ENCODE measurements at places on chromosomes 12 and 14.

DNA sequence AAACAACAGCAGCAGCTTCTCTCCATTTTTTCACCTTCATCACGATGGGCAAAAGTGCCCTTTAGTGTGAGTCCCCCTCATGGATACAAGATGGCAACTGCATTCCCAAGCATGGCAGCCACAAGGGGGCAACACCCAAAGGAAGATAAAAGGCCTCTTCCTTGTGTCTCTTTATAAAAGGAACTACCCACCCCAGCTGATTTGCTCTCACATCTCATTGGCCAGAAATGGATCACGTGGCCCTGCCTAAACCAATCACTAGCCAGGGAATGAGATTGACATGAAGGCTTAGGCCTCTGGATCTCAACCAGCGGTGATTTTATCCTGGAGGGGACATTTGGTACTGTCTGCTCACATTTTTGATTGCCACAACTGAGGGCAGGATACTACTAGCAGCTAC lies 21.9 kb upstream of the IFT81 start:
- no peak for DNase-seq

DNA sequence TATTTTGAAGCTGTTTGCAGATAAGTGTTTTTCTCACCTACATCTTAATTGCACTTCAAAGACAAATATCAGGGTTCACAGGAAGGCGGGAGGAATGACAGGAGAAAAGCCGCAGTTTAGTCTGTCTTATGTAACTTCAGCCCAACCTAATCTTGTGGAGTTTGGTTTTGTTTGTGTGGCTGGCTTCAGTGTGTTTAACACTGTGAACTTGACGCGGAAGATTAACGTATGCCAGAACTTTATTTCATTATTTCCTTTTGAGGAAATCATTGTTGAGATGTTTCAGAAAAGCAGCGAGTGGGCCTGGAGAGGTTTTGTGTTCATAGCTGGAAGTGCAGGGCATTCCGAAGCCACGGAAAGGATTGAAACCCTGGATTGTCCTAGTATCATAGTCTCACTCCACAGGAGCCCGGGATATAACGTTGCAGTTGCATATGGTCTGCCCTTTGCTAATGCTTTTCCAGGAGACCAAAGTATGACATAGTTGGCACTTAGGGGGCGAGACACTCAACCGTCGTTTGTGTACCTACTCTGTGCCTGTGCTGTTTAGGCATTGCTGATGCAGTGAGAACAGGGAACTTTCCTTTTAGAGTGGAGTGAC lies 2.0 kb downstream of the PELI2 start:
- no peak for DNase-seq

DNA sequence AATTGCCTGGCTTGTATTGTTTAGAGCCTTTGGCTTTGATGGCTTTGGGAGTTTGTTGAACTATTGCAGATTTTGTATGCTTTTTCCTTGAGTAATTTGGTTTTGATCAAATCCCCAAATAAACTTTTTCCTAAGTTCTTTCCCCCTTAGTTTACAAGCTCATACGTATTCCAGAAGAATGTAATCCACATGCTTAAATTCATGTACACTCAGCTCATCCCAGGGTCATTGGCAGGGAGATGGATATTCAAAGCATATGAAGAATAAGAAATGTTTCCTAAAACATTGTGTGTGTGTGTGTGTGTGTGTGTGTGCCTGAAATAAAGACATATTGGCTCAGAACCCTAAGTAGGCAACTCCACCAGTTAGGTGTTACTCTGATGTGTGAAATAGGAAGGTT lies 89.4 kb downstream of the TMEM30B start:
- DNase-seq: no peak

- no peak for DNase-seq
Measured at GRCh38 chr14:75277815-75278421, 710 bp upstream of the FOS start.

DNA sequence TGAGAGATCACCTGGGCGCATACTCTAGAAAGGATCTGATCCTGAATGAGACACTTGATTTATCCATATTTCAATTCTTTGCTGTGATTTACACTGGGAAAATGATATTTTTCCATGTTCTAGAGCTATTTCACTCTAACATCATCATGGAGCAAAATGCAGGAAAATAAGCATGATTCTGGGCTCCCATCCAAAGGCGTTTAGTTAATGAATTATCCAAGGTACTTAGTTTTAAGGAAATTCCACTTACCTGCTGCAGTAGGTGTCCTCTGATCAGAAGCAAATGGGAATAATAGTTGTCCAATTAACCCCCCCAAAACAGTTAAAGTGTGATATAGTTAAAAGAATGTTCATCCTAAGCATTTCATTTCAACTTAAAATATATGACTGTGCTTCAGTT lies 204.5 kb upstream of the PRKD1 start:
- DNase-seq: no peak

DNA sequence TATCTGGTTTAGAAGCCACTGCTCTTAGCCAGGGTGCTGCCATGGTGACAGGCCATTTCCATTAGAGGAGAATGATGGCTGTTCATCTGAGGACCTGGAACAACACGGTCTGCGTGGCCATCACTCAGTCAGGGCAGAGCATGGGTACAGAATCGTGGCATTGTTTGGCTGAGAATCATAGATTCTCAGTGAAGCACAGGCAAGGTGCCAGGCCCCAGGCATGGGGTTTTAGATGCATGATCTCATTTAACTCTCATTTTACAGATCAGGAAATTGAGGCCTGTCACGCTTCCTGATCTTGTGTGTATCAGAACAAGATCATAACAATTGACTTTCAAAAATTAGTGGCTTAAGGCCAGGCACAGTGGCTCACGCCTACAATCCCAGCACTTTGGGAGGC lies 26.8 kb upstream of the IRF2BPL start:
- DNase-seq: no peak

- DNase-seq: peak; percentile 76
Measured at GRCh38 chr12:55673638-55674037, 34.1 kb downstream of the ITGA7 start.

GRCh38 chr12:50505675-50506530 lies 1.1 kb downstream of the DIP2B start:
- DNase-seq: no peak

- DNase-seq: no peak
Measured at GRCh38 chr14:92486881-92487280, 26.7 kb upstream of the RIN3 start.

- DNase-seq: no peak
Measured at GRCh38 chr14:50944647-50945413, 547 bp upstream of the PYGL start.

DNA sequence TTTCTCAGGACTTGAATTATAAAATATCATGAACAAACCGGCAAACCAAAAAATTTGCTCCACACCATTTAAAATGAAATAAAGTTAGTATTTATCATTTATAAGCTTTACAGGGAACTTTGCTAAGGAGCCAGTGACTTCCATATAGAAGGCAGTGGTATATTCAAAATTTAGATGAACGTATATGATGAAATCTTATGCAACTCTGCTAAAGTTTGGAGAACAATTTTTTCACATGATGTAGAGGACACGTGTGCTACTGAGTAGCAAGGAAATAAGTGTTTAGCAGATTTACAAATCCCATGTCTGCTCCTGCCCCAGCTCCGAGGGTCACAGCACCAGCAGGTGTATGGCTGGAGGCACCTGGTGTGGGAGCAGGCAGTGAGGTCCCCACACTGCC lies 70.8 kb upstream of the IFNG-AS1 start:
- DNase-seq: no peak

GRCh38 chr14:85027681-85028370 lies 502.1 kb upstream of the FLRT2 start:
- DNase-seq: no peak

DNA sequence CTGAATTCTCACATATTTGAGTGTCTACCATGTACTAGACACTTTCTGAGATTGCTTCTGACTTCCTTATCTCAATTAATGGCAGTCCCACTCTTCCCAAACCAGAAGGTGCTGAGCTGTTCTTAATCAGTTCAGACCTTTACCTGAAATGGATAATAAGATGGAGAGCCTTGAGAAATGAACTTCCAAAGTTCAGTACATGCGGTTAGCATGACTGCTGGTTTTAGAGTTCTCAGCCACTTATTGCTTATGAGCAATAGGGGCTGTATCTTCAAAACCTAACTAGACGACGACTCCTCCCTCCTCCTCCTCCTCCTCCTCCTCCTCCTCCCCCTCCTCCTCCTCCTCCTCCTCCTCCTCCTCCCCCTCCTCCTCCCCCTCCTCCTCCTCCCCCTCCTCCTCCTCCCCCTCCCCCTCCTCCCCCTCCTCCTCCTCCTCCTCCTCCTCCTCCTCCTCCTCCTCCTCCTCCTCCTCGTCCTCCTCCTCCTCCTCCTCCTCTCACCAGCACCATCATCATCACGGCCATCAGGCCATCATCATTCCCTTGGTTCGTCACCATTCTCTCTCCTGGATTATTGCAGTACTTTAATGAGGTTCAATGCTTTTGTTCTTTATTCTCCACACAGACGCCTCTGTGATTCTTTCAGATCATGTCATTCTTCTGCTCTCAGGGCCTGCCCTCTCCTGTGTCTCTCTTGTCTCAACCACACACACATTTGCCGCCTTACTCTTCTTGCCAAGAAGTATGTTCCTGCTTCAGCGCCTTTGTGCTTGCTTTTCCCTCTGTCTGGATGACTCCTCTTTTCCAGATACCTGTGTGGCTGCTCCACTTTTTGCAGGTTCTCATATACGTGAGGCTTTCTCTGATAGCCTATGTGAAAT lies 2.7 kb downstream of the PCNX1 start:
- DNase-seq: no peak

GRCh38 chr12:2553388-2554126 lies 241.2 kb upstream of the FKBP4 start:
- no peak for DNase-seq

- DNase-seq: no peak
Measured at GRCh38 chr14:50622978-50623377, 45.1 kb downstream of the SAV1 start.

DNA sequence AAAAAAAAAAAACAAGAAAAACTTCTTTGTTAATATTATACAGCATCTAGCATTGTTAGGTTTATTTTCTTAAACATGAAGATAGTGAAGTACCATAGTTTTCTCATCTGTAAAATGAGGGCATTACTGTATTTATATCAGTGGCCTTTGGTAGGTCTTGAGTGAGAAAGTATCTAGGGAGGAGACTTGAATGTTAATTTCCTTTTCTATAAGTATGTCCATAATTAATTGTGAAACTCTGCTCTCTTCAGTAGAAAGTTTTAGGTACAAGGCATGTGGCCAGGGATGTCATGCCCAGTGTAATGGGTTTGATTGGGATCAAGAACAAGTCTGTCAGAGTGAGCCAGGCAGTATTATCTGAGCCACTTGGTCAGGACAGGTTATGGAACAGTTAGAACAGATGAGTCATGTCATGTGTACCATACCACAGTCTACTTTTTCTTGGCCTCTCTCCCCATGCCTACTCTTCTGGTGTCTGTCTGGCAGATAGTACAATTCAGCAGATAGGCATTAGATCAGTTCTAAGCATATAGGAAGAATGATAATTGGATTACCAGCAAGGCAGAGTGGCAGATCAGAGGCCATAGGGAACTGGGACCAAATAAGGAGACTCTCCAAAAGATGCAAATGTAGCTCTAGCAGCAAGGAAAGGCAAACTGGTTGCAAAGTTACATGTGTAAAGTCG lies 30.4 kb downstream of the FBXO34 start:
- no peak for DNase-seq

DNA sequence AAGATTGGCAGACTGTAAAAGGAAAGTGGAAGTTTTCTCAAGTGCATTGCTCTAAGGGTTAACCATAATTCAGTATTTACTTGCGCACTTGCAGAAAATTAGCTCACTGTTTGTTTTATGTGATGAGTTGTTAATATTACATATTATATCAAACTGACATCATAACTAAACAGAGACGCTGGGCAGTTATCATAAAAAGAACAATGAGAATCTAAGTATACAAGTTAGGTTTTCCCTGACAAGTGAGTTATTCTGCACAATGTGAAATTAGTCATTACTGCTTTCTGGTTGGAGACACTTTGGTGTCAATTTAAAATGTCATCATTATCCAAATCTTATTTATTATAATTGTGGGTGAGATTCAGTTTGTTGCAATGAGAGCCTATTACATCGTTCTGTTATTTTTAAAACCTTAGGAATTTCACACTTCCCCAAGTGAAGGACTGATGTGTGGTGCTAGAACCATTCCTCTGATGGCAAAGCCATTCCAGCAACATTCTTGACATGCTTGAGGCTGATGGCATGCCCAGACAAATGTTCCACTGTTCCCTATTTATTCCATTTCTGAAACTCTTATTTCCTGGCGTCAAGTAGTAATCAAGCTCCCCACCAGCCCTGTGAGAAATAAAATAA lies 90.1 kb upstream of the FLRT2 start:
- DNase-seq: no peak

DNA sequence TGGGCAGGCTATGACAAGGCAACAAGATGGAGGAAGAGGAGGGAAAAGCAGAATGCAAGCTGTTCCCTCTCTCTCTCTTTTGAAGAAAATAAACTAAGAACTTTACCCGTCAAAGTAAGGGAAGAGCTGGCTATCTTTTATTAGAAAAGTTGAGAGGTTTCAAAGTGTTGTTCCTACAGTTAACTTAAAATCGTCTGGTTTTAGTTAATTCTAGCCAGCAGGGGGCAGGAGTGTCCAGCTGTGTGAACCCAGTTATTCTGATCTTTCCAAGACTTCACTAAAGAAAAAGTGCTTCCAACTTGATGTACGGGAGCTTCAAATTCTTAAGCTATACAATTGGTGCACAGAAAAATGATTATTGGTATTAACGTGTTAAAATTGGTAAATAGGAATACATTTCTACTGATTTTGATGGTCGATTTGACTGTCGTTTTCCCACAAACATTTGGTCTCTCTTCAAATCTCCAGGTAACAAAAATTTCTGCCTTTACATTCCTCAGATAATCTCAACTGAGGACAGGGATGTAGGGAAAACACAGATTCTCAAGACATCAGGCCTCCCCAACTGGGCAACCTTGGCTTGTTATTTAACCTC lies 28.4 kb upstream of the MON2 start:
- peak; percentile 11 for DNase-seq

GRCh38 chr12:114671066-114671442 lies 12.9 kb downstream of the TBX3 start:
- no peak for DNase-seq

- DNase-seq: no peak
Measured at GRCh38 chr14:91329486-91330014, 85.0 kb upstream of the GPR68 start.

DNA sequence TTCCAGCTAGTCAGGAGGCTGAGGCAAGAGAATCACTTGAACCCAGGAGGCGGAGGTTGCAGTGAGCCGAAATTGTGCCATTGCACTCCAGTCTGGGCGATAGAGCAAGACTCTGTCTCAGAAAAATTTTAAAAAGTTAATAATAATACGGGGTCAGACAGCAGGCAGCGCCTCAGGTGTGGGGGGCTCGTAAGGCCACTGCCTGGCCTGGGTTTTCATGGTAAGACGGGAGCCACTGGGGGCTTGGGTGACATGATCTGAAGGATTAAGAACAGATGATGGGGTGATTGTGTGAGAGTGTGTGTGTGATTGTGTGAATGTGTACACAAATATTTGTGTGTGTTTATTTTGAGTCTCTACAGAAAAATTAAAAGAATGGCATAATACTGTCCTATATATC lies 23.6 kb downstream of the BCL7A start:
- no peak for DNase-seq

DNA sequence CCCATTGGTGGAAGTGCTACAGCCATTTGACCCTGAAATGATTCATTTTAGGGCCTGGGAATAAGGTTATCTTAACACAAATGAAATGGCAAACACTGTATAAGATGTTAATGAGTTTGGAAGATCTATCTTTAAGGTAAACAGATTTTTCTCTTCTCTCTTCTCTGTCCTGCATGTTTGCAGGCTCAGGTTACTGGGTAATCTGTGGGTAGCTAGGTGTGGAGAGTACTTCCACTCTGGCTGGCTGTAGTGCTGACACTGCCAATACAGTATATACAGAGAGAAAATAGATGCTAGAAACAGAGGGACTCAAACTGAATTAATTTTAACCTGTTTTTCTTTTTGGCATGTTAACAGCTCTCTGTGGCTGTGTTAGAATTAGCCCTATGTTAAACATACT lies 84.6 kb downstream of the SLC38A6 start:
- DNase-seq: no peak

All from GM12878 (cell line).